Left colon (tissue), 2 donors: ENCODE measurements at places on chromosomes 2 and 18. TPM values are rescaled to one million over a fixed set of nuclear protein-coding genes. Genes with fewer than 3 reads are reported as not detected.

The ALK gene
- 0.06 TPM for total RNA-seq

- DNase-seq: no peak
Observed at GRCh38 chr2:183592271-183592670, 468.0 kb downstream of the NUP35 start.

The IGFBP5 gene
- 135 TPM for total RNA-seq

- no peak for DNase-seq
Observed at GRCh38 chr2:37644191-37644590, 27.3 kb downstream of the CDC42EP3 start.

The ZSWIM2 gene
- not detected for total RNA-seq

DNA sequence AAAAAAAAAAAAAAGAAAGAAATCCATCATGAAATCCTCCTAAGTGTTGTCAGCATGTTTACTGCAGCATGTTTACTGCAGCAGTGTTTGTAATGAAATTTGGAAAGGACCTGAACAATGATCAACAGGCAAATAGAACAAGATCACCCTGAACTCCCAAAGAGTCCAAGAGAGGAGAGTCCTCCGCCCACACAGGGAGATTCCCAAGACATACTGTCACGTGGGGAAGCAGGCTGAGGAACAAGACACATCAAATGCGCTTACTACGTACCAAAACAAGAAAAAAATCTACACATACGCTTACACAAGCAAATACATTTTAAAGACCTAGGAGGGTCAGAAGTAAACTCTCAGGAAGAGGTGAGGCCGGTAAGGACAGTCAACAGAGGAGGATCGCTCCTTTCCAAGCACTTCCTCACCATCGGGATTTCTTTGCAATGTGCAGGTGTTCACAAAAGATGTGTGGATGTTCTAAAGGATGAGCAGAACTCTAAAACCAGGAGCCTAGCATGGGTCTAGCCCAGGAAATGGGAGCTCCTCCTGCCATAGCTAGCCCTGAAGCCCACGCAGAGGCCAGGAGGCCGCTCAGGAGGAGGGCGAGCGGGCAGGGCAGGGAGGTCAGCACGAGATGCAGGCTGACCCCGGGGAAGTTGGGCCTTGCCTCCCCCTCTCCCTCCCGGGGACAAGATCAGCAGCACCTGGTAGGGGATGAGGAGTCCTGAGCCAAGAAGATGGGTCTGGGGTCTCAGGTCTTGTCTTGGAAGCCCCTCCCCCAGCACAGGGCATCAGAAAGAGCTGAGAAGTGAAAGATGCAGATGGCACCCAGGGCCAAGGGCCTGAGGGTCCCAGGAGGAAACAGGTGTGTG lies 66.4 kb downstream of the ZNF516 start:
- DNase-seq: no peak

The CD8B2 gene
- 0.06 TPM for total RNA-seq

The LRRC30 gene
- total RNA-seq: not detected

The SMAD7 gene
- 36.4 TPM for total RNA-seq

The IL1R1 gene
- 25.0 TPM for total RNA-seq

DNA sequence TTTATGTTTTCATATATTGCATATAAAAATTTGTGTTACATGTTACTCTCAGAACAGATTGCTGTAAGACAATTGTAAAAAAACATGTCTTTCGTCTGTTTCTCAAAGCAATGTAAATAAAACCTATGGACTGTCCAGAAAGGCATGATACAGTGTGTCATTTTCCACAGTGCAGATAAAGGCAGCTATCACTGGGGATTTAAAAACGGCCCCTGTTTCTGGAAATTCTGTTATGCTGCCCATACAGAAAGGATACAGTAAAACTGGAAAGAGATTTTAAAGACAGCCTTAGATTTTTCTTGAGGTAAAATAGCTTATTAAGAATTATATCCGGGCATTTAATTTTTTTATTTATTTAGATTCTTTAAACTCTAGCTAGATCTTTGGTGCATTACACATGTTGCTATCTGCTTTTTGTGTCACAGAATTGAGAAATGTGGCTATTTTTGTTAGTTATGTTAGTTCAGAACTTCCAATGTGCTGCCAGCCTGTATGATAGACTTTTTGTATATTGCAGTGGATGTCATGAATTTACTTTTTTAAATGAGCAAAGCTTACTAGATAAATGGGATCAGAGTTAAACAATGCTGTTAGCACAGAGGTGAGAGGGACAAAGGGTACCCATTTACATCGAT lies 859 bp upstream of the INO80D start:
- DNase-seq: no peak

DNA sequence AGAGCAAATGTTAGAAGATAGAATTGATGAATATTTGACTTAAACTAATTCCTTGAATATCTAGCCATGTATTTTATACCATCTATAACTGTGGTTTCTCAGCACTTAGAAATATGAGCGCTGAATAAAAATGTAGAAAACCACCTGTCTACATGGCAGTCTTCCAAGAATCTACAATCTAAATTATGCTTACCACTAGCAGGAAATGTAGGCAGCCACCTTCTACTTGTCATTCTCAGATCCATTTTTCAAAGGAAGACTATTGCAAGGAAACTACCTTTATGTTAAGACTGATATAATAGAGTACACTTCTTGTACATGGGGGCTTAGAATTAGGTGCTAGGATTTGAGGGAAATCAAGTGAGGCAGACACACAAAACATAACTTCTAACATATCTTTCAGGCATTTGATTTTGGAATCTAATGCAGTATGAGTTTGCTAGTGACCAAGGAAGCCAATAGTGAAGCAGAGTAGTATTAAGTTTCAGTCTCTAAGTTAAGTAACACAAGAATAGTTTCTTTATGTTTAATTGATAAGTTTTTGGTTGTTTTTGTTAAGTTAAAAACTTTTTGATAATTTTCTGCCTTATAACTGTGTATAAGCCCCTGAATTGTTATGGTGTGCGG lies 175.9 kb upstream of the ITGA4 start:
- DNase-seq: no peak

The CFAP53 gene
- 0.24 TPM for total RNA-seq

GRCh38 chr18:62249478-62250097 lies 62.5 kb downstream of the RELCH start:
- DNase-seq: peak; percentile 68

GRCh38 chr2:108825254-108825653 lies 38.7 kb downstream of the CCDC138 start:
- DNase-seq: no peak

DNA sequence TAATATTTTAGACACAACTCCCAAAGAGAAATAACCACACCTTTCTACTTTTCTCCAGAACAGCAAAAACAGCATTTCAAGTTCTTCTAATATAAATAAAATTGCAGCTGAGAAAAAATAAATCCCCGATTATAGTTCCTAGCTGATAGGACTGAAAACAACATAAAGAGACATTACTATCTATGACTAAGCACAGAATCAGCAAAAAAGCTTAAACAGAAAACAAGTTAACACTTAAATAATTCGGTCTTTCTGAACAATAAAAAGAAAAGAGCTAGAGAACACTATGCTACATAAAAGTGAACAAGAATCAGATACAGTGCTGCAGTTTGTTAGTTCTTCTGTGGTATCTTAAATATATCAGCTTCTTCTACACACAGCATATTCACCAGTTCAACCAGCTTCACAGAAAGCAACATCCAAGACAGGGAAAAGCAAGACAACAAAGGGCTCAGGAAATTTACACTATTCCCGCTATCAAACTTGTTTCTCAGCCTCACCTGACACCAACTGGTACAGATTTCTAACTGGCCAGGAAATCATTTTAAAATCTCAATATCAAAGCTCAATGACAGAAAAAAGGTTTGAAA lies 28.6 kb downstream of the FEZ2 start:
- DNase-seq: no peak

GRCh38 chr2:104788742-104789455 lies 65.0 kb upstream of the POU3F3 start:
- DNase-seq: no peak

The DSG1 gene
- total RNA-seq: not detected

The RAB27B gene
- total RNA-seq: 9.7 TPM

- DNase-seq: no peak
Observed at GRCh38 chr2:193608451-193608850, 1413.7 kb upstream of the TMEFF2 start.

DNA sequence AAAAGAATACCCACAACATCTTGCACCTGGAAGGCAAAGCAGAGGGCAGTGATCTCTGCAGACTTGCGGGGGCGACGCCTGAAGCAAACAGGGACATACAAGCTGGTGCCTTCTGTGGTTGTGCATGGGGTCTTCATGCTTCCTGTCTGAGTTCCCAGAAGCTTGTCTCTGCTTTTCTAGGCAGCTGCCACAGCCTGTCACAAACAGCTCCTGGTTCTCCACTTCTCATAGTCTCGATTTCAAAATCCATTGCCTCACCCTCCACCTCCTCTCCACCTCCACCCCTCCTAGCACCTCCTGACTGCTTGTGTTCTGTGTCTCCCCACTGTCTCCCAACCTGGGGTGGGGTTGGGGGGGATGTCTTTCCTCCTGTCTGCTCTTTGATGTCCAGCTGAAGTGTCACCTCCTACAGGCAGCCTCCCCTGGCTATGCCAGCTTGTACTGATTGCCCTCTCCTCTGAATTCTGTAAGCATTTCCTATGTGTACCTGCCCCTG lies 1.7 kb upstream of the PROC start:
- DNase-seq: no peak

GRCh38 chr2:172953411-172953810 lies 122.2 kb upstream of the MAP3K20 start:
- no peak for DNase-seq

DNA sequence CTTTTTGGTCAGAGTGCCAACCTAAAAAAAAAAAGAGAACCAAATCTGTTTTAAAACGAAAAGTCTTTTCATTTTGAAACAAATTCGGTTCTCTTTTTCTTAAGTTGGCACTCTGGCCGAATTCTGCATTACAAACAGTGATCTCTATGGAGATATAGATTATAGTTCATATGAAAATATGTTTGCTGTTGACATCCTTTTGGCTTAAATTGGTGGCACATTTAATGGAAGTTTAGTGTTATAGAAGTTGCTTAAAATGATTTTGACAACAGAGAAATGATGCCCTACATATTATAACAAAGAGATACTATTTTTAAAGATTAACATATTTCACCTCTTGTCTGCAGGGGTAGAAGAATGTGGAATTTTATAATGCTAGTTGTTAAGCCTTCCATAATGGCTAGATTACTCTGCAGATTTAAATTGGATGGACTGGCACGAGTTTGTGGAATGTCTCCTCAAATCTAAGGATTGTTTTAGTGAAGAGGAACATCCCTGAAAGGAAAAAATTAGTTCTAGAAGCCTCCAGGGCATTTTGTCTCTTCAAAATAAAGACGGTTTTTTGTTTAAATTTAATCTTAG lies 222.9 kb upstream of the CDH2 start:
- no peak for DNase-seq

- DNase-seq: no peak
Observed at GRCh38 chr2:101119431-101119830, 31.8 kb downstream of the TBC1D8 start.

DNA sequence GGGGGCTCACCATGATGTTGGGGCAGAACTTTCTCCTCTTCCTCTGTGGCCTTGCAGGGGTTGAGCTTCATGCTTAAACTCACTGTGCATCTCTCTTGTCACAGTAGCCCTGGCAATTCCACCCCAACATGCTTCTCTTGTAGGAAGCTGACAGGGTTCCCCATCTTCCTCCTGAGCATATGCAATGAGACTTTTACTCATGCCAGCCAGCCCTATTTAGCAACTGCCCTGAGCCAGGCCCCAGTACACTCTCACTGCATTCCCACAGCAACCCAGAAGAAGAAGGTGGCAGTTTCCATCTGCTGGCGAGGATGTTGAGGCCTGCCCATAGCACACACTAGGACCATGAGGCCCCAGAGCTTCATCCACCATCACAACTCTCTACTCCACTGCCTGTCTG lies 72.2 kb upstream of the TEX51 start:
- DNase-seq: no peak

DNA sequence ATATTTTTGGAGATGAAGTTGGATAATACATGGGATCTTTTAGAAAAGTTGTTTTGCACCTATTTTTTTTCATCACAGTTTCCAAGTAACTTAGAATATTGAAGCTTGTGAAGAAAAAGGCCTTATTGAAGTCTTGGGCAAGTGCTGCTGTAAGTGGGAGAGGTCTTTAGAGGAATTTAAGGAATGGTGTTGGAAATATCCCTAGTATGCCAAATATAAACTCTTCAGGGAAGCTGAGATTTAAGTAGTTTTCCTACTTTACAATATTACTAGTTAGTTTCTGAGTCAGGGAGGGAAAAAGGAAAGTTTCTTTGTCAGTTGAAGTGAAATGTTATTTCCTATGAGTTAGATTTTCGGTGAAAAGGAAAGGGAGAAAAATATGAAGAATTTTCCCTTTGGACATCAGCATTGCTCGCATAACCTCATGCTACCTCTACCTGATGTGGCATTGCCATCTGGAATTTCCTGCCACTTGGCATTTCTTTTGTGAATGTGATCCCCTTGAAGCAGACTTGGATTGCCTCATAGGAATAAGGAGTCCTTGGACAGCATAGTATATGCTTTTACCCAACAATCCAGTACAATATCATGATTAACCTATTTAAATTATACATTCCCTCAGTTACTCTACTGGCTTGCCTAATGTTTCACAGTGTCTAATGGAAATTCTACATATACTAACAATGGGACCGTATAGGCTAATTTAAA lies 12.1 kb downstream of the PLEKHH2 start:
- no peak for DNase-seq

DNA sequence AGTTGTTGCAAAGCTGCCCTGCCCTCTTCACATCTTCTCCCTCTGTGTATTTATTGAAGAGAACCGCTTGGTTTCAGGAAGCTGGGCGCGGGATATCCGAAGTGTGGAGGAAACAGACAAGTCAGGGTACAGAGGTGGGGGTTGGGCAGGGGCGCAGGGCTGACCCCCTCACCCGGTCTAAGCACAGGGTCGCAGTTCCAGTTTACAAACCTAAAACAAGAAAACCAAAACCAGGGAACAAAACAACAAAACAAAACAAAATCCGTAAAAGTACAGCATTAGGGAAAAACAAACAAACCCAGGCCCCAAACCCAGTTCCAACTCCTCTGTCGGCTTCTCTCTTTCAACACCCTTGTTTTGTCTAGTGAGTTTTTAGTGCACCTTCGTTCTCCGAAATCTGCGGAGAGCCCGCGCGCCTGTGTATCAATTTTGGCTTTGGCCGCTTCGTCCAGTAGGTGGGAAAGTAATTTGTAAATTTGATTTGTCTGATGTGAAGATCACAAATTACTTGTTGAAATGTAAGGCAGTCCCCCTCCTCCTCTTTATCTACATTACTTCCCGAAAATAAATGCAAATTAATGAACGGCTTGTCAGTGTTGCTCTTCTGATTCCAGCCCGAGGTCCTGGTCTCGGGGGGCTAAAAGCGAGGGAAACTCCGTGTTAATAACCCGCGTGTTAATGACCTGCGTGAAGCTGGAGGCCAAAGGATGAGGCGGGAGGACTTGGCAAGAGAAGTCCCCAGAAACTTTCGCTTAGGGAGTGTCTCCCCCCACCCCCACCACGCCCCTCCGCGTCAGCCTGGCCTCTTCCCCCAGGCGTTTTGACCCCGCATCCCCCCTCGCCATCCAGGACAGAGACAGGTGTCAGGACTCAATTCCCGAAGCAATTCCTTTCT lies 6.9 kb downstream of the OTX1 start:
- DNase-seq: peak; percentile 4

- no peak for DNase-seq
Observed at GRCh38 chr2:27537287-27537686, 40.6 kb downstream of the GCKR start.

The ZBTB14 gene
- 9.9 TPM for total RNA-seq
